ENCODE measurements at places on chromosomes 13 and 19.

DNA sequence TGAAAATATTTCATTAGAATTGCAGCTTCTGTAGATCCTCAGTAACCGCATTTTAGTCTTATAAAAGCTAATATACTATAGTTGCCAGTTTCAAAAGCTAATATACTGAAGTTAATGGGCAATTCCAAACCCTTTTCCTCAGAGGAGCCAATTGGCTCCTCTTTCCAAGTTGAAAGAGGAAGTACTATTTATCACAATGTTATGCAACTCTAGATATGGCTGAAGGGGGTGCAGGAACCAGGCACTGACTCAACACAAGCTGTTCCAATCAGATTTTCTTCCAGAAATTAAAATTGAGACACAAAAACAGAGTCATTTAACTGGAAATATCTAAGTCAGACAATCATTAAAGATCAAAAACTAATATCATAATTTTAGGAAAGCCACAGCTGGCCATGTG is 258.9 kb downstream of the PCDH20 start:
- no peak for DNase-seq

DNA sequence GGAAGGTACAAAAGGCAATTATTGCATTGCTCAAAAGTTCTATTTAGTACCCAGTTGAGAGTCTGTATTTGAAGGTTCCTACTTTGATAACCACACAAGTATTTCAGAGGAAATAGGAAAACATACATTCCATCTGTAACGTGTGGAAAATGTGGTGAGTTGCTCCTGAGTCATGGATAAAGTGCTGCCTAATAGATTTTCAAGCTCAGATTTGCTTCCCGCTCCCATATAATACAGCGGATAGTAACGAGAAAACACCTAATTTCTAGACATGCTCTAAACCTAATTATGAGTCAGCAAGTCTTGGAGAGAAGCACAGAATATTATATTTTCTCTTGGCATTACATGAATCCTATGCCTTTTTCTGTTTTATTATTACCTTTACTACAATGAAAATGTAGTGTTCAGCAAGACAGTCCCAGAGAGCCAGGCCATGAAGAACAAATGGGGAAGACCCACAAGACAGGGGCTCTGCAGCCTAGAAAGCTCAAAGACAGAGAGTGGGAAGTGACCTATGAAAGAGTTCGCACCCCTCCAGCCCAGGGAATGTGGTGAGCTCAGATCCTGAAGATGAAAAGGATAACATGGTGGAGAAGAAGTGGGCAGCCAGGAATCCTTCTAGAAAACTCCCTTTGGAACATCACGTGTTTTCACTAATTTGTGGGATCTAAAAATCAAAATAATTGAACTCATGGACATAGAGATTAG is 116.1 kb downstream of the STARD13 start:
- no peak for DNase-seq

GRCh38 chr13:99260216-99260615 is 2.0 kb upstream of the GPR18 start:
- DNase-seq: no peak

- DNase-seq: no peak
These were observed 8.1 kb upstream of the MUC16 start for GRCh38 chr19:9018163-9018875.

GRCh38 chr13:96822895-96823294 is 171.4 kb downstream of the OXGR1 start:
- DNase-seq: no peak

- no peak for DNase-seq
These were observed 68.4 kb downstream of the ALOX5AP start for GRCh38 chr13:30803749-30804148.

DNA sequence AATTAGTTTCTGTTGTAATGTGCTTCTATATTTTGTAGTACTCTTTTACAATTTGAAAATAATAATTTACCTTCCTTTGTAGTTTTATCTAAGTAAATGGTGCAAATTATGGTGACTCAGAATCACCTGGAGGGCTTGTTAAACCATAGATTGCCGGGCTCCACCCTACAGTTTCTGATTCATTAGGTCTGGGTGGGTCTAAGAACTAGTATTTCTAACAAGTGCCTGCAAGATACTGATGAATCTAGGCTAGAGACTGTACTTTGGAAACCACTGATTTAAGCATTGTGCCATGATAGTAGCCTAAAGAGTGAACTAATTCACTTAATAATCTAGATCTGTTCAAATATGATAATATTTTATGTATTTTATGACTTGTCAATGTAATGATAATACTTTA is 437.4 kb upstream of the SPRY2 start:
- no peak for DNase-seq

DNA sequence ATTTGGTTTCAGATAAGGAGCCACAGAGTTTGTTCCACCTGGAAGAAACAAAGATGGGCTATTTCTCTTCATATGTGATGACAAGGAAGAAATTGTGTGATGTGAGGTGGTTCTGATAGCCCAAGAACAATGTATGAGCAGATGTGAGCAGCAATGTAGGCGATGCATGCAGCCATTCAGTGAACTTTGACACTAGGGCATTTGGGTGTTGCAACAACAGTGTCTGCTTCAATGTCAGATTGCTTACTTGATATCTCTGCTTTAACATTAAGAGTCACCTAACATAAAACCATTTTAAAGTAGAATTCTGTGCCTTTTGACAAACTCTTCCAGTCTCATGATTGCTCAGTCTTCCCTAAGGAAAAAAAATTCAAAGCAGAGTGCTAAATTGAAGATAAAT is 865.4 kb downstream of the SLITRK6 start:
- no peak for DNase-seq

DNA sequence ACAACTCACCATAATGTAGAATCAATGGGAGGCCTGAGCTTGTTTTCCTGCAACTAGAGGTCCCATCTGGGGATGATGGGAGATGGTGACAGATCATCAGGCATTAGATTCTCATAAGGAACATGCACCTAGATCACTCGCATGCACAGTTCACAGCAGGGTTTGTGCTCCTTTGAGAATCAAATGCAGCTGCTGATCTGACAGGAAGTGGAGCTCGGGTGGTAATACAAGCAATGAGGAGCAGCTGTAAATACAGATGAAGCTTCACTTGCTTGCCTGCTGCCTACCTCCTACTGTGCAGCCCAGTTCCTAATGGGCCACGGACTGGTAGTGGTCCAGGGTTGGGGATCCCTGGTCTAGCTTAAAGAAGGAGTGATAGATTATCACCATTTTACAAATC is 33.0 kb downstream of the KPNA3 start:
- no peak for DNase-seq

DNA sequence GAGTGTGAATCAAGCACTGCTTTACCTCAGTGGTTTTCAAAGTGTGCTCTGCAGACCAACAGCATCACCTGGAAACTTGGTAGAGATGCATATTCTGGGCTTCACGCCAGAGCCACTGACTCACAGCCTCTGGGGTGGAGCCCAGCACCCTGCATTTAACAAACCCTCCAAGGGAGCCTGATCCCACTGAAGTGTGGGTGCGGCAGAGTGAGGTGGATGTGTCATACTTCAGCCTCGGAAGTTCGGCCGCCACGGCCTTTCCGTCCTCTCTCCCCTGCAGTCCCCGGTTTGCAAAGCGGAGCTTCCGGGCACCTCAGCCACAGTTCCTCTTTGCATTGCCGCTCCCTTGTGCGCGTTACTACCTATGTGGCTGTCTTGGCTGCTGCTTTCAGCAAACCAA is 33.3 kb upstream of the MICU2 start:
- no peak for DNase-seq

All from vagina (tissue), 2 donors.